Immature natural killer cell (primary cell): ENCODE measurements at places on chromosomes 7 and 10.

- no peak for DNase-seq
Observed at GRCh38 chr7:106062006-106062405, 50.1 kb downstream of the SYPL1 start.

- no peak for DNase-seq
Observed at GRCh38 chr10:31906039-31906438, 22.6 kb downstream of the ARHGAP12 start.

GRCh38 chr7:127901895-127902703 lies 129.1 kb downstream of the LRRC4 start:
- DNase-seq = no peak

DNA sequence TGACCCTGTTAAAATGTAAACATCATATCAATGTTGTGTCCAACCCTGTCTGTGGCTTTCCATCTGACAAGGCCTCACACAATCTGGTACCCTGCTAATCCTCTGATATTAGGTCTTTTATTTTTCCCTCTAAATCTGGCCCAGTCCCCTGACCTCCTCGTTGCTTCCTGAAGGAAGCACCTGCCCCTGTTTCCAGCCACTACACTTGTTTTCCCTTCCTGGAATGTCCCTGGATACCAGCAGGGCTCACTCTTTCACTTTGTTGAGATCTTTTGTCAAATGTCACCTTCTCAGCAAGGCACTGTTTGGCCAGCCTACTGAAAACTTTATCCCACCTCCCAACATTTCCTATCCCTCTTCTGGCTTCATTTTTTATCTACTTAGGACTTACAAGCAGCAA lies 2.1 kb downstream of the SAMD9L start:
- no peak for DNase-seq

DNA sequence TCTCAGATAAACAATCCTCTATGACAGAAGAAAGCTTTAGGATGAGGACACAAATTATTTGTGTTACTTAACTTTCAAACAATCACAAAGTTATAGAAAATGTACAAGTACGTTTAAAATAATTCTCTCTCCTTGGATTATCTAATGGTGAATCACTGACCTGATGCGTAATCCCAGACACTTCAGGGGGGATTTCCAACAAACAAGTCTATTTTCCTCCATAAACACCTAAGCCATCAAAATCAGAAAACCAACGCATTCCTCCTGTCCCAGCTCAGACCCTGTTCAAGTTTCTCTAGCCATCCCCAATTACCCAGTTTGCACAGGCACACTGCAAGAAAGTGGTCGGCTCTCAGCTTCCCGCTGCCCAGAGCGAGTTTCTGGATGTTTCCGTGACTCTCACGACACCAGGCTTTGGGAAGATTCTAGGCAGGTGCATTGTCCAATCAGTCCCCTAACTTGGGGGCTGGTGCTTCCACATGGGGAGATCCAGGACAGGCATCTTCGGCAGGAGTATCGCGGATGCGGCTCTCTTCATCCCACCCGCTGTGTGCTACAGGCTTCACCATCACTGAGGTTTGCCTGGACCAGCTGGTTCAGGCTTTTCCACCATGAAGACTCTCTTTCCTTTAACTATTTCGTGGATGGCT lies 200.0 kb downstream of the ZMYND11 start:
- no peak for DNase-seq

- no peak for DNase-seq
Observed at GRCh38 chr7:73612598-73613269, 11.6 kb downstream of the MLXIPL start.

- no peak for DNase-seq
Observed at GRCh38 chr7:92644406-92645113, 54.4 kb upstream of the FAM133B start.

- no peak for DNase-seq
Observed at GRCh38 chr10:34748767-34749166, 66.3 kb downstream of the PARD3 start.

DNA sequence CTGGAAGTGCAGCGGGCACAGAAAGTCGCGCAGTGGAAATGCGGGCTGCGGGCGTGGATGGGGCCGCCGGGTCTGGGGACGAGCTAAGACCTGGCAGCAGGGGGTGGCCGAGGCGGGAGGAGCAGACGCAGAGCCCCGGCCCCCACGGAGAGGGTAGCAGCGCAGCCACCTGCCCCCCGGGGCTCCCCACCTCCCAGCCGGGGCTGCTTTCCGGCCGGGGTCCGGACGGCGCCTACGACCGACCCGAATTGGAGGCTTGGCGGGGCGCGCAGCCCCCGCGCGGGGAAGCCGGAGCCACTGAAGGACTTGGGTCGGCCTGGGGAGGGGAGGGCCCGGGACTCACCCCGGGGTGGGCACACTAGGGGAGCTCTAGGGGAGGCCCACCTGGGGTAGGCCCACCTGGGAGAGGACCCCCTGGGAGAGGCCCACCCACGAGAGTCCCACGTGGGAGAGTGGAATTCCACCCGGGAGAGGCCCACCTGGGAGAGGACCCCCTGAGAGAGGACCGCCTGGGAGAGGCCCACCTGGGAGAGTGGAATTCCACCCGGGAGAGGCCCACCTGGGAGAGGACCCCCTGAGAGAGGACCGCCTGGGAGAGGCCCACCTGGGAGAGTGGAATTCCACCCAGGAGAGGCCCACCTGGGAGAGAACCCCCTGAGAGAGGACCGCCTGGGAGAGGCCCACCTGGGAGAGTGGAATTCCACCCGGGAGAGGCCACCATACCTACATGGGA lies 854 bp upstream of the CFAP46 start:
- no peak for DNase-seq

- no peak for DNase-seq
Observed at GRCh38 chr7:29375641-29376562, 181.3 kb downstream of the CHN2 start.

DNA sequence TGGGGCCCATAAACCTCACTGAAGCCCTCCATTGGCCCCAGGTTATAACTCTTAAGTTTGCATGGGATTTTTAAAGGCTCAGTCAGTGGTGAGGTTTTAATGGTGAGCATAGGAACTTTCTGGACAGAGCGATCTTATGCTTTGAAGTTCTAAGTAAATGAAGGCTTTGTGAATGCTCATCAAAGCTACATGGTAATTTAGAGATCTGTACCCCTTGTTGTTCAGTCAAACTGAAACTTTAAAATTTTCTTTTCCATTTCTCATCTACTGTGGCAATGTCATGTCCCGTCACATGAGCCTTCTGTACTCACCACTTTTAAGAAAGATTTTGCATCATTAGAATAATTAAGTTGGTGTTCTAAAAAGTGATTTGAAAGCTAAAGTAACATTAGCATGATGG lies 39.9 kb downstream of the CHN2 start:
- DNase-seq = no peak

- DNase-seq = no peak
Observed at GRCh38 chr10:127193125-127193524, 3.3 kb downstream of the INSYN2A start.

DNA sequence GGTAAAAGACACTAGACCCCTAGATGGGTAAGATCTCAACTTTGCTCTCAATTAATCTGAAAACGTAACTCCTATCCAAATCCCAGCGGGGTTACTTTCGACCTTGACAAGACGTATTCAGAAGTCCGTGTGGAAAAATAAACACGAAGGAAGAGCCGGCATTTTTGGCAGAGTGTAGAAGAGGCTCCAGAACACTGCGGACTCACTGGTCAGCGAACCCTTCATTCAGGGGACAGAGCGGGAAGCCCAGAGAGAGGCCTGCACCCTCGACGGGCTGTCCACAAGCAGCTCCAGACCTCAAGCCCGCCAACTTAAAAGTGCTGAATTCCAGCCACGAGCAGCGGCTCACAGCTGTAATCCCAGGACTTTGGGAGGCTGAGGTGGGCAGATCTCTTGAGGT lies 54.7 kb downstream of the DPYSL4 start:
- no peak for DNase-seq

DNA sequence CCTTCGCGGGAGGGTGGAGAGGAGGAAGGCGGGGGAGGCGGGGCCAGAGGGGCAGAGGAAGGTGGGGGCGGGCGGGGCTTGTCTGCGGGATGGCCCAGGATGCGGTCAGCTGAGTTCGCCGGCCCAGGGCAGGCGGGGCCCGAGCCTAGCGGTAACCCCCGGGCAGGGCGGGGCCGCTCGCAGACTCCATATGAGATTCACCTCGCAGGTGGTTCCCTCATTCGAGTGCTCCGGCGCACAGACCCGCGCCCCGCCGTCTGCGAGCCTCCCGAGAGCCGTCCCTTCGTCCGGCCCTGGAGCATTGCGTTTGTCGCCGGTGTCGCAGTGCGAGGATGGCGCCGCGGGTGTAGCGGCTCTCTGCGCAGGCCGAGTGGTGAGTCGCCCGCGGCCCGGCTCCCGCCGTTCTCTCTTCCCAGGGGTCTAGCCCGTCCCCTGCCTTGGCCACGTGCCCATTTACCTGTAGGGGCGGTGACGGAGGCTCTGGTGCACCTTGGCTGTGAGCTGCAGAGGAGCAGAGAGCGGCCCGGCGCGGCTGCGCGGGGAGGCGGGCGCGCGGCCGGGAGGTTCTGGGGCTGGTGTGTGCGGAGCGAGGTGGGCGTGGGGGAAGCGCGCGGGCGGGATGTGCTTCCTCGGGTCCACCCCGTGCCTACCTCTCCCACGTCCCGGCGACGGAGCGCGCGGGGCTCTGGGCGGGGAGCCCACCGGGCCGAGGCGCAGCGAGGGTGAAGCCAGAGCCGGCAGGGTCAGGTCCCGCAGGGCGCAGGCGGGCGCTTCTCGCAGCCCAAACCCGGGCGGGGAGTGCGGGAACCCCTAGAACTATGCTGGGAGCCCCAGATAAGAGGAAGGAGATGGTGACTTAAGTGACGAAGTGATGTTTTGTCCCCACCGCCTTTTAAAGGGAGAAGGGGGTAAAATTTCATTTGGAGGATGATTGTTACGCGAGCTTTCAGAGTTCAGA lies at the start of gene UPP1:
Gene UPP1 (plus strand): TSS at position 220 of the 958 bp plus-strand sequence. CDS start 5,519 bp downstream, outside the sequence.
- DNase-seq = peak; percentile 56

DNA sequence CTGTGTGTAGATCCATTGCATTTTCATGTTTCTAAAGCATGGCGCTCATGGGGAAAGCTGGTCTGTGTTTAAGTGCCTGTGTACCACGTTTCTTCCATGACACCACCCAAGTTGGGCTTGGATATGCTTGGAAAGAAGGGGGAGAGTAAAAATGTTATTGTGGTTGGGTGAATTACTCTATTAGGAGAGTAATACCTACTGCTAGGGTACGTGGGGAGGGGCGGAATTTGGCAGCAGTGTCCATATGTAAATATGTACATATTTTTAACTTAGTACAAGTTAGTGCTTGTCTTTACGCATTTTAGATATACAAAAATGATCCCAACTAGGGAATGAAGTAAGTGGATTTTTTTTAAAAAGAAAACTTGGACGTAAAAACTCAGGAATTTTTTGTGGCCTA lies 42.9 kb upstream of the SAMD8 start:
- DNase-seq = no peak

- DNase-seq = no peak
Observed at GRCh38 chr10:111392910-111393309, 316.1 kb downstream of the ADRA2A start.

DNA sequence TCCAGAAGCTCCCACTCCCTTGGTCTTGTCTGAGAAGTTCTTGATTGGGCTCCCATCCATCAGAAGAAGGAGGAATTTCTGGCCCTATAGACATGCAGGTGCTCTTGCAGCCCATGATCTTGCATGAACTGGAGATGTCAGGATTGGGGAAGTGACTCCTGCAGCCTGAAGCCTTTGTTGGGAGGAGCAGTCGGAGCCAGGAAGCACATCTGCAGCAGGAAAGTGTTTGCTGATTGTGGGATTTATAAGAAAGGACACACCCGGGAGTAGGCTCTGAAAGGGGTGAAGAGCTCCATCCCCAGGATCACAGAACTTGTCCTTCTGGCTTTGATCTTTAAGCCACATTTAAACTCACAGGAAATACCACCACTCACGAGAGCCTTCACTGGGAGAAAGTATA lies 185.2 kb downstream of the DYNC1I1 start:
- no peak for DNase-seq

- DNase-seq = no peak
Observed at GRCh38 chr7:8931906-8932646, 498.7 kb downstream of the NXPH1 start.

- DNase-seq = no peak
Observed at GRCh38 chr7:41007811-41008210, 695.1 kb downstream of the INHBA start.

GRCh38 chr7:142795339-142795863 lies 24.6 kb downstream of the PRSS2 start:
- DNase-seq = peak; percentile 66

GRCh38 chr10:18306031-18306430 lies 165.8 kb downstream of the CACNB2 start:
- DNase-seq = no peak

DNA sequence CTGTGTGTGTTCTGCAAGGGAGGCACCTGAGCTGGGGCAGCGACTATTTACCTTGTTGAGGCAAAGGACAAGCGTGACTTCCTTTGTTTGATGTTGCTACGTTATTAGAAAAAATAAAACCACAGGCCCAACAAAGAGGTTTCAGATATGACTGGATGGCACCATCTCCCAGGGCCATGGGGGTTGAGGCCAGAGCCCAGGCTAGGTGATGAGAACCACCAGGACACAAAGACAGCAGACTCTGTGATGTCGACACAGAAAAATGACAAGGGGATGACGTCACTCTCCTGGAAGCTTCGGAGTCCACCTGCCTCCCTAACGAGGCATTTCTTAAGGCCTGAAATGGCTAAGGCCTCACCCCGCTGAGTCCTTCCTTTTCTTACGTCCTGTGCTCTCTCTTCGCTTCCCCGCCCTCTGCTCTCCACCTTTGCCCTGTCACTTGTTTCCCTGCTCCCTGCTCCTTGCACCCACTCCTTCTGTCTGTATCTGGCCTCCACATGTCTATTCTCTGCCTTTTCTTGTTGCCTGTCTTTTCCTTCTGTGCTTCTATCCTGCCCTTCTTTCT lies 83.0 kb upstream of the ADRB1 start:
- peak; percentile 38 for DNase-seq

DNA sequence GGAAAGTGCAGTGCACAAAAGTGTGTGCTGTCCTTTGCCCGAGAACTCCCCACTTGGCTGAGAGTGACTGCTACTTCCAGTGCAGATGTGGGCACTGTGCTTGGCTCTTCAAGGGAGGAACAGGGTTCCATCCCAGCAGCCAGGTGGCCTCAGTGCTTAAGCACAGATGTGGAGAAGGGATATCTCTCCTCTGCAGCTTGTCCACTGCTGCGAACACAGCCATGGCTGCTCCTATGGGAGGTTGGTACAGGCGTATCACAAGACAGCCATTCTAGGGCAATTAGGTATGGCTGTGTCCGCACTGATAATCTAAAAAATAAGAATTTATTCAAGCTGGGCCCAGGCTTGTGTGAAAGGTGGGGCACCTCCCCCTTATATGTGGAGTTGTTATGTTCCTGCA lies 66.6 kb downstream of the GLCCI1 start:
- DNase-seq = no peak

DNA sequence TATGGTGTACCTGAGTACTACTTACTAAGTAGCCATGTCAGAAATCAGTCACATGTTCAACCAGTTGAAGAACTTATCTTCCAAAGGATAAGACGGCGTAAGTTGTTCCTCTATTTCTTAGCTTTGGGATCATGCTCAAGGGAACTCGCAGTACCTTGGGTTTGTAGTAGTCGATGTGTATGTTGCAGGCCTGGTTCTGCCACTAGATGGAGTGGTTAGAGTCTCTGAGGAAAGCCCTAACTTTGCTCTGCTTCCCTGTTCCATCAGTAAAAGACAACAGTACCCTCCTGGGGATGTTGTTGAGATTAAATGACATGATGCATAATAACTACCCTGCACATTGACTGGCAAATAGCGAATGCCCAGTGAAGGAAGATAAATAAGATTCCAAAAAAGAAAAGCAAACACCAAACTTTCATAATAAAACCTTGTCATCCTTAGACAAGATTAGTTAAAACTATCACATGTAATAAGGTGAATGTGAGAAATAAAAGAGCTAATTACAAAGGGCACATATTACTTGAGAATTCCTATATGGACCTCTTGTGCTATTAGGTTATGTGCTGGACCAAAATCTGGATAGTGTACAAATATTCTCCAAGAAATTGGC lies 165.9 kb downstream of the ABCA13 start:
- no peak for DNase-seq

- DNase-seq = no peak
Observed at GRCh38 chr10:77906951-77907421, 19.6 kb downstream of the DLG5 start.
